Suprapubic skin (tissue), 4 donors: ENCODE measurements at places on chromosomes 11 and 22. TPM values are rescaled to one million over a fixed set of nuclear protein-coding genes. Genes with fewer than 3 reads are reported as not detected.

Gene KRTAP5-10
- 1.1 TPM for total RNA-seq

Gene CCS
- 36.3 TPM for total RNA-seq

Gene NELL1
- total RNA-seq = 0.18 TPM

DNA sequence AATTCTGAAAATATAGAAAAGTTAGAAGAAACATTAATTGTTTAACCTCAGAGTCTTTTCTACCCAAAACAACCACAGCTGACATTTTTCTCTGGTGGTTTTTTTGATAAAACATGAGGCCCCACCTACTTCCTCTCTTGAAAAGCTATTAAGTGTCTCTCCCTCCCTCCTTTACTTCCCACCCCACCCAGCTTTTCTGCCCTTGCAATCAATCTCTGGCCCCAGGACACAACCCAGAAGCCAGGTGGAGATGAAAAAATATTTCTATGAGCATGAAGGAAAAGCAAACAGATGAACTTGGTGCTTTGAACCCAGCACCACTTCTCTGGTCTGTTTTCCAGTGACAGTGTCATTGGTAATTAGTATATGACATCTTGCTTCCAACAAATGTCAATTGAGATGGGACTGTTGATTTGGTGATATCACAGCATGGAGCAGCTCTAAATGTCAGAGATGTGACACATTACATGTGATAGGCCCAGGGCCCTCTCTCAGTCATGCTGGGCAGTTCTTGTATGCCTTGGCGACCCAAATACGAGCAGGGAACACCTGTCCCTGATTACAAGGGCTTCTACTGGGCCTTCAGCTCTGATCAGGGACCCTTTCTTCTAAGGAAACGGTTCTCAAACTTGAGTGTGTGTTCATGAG lies 23.9 kb upstream of the TMPRSS13 start:
- no peak overlapping the region for H3K27ac ChIP-seq
- H3K4me3 ChIP-seq = no peak overlapping the region
- H3K4me1 ChIP-seq = no peaks in the 10 kb centered on the region
- no peaks in the 10 kb centered on the region for H3K36me3 ChIP-seq
- peaks cover 4% of the 10 kb centered on the region for H3K27me3 ChIP-seq

DNA sequence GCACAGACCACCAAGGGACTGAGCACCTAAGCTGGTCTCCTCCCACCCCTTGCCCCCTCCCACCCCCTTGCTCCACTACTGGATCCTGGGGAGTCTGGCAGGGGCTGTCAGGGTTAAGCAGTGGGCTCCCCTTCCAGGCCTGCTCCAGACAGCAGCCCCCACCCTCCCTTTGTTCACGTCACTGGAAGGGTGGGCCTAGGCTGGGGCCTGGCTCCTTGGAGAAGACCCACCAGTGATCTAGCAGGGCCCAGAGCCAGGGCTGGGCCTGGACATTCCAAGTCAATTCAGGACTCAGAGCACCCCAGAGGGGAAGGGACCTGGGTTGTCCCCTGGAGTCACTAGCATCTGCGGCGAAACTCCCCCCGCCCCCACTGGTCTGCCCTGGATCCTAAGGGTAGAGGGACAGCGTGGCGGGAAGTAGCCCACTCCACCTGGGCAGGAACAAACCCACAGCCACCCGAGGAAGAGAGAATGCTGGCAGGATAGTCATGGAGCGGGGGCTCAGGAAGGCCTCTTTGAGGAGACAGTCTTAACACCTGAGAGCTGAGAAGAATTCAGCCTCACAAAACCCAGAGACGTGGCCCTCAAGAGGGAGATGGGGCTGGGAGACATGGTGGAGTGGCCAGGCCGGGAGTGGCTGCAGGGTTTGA lies 45.8 kb downstream of the IGLL1 start:
- H3K4me1 ChIP-seq = peaks cover 18% of the 10 kb centered on the region
- peaks cover 6% of the 10 kb centered on the region for H3K27me3 ChIP-seq
- no peak overlapping the region for H3K27ac ChIP-seq
- no peaks in the 10 kb centered on the region for H3K36me3 ChIP-seq
